ENCODE measurements at places on chromosomes 4 and X. TPM values are rescaled to one million over a fixed set of nuclear protein-coding genes. Genes with fewer than 3 reads are reported as not detected.

GAGE1 gene
- total RNA-seq = not detected

AWAT2 gene
- not detected for total RNA-seq

MXRA5 gene
- total RNA-seq = not detected

DNA sequence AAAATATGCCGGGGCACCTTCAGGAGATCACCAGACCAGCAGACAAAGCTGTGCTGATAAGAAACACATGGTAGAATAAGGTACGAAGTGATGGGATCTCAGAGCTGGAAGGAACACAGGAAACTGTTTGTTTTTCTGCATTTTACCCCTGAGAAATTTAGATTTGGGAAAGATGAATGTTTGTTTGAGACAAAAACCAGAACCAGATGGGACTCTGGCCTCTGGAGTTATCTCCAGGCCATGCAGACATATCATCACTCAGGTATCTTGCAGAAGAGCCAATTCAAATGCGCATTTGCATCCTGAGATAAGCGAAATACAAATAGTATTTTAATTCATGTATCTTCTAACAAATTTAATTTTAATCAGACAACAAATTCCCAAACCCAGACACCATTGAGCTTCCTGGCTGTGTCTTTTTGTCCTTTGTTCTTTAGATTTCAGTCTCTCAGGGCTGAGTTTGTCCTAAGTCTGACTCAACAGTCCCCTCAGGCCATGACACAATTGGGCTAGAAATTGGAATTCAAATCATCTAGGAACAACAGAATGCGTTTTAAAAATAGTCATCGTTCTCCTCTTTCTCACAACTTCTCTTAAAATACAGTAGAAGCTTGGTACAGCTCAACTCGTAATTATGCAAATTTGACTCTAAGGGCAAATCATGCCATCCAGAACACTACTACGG is 159.0 kb downstream of the PACRGL start:
- DNase-seq = no peak
- no peak overlapping the region for H3K27ac ChIP-seq
- H3K4me3 ChIP-seq = no peak overlapping the region
- H3K4me1 ChIP-seq = no peaks in the 10 kb centered on the region
- no peaks in the 10 kb centered on the region for H3K27me3 ChIP-seq

DNA sequence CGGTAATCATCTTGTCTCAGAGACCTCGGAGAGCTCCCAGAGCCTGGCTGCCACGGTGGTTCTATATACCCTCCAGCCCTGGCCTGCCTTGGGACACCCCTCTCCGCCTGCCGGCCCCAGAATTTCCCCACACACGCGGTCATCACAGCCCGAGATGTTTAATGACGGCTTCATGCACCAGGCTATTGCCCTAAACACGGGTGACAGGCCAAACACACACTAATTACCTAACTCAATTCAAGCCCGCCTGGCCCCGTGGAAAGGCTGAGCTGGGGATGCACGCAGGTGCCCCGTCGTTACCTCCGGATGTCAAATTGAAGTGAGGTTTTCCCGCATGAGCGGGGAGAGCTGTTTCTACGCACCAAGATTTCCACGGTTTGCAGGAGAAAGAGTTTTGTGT is 72.9 kb upstream of the PPP2R3B start:
- no peak overlapping the region for H3K4me3 ChIP-seq
- H3K27me3 ChIP-seq = no peaks in the 10 kb centered on the region
- no peaks in the 10 kb centered on the region for H3K36me3 ChIP-seq
- DNase-seq = no peak
- no peak overlapping the region for H3K27ac ChIP-seq
- H3K4me1 ChIP-seq = no peaks in the 10 kb centered on the region

DNA sequence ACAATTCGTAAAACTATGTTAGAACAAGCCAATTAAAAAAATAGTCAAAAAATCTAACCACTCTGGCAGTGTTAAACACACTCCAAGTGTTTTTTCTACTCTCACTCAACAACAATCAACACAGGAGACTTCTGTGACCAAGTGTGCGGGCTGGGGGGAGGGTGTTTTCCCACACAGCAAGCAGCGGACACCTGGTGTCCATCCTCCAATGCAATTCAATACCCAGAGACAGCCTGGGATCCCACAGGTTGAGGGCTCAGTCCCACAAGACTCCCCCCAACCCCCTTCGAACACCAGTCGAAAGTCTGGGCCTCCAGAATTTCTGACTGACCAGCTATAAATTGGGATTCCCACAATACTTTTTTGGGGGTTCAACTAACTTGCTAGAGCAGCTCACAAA is 8.3 kb upstream of the PIM2 start:
- H3K4me1 ChIP-seq = peaks cover 49% of the 10 kb centered on the region
- no peak overlapping the region for H3K27ac ChIP-seq
- DNase-seq = no peak
- no peaks in the 10 kb centered on the region for H3K27me3 ChIP-seq

GRCh38 chrX:78624962-78625909 is 33.9 kb downstream of the RTL3 start:
- no peaks in the 10 kb centered on the region for H3K36me3 ChIP-seq
- H3K27me3 ChIP-seq = no peaks in the 10 kb centered on the region
- H3K4me1 ChIP-seq = no peaks in the 10 kb centered on the region
- H3K4me3 ChIP-seq = no peak overlapping the region
- no peak overlapping the region for H3K27ac ChIP-seq

GRCh38 chrX:123882391-123882790 is 22.5 kb downstream of the XIAP start:
- H3K36me3 ChIP-seq = peaks cover 7% of the 10 kb centered on the region
- H3K27ac ChIP-seq = no peak overlapping the region
- H3K4me3 ChIP-seq = no peak overlapping the region
- peaks cover 19% of the 10 kb centered on the region for H3K4me1 ChIP-seq
- DNase-seq = no peak

- DNase-seq = no peak
- H3K4me3 ChIP-seq = no peak overlapping the region
- no peaks in the 10 kb centered on the region for H3K27me3 ChIP-seq
- H3K27ac ChIP-seq = no peak overlapping the region
- no peaks in the 10 kb centered on the region for H3K4me1 ChIP-seq
Measured at GRCh38 chr4:48380583-48381167, 39.3 kb downstream of the SLAIN2 start.

- peaks cover 8% of the 10 kb centered on the region for H3K4me1 ChIP-seq
- H3K36me3 ChIP-seq = no peaks in the 10 kb centered on the region
- H3K4me3 ChIP-seq = no peak overlapping the region
- no peak for DNase-seq
- no peak overlapping the region for H3K27ac ChIP-seq
Measured at GRCh38 chr4:100095729-100096595, 94.3 kb downstream of the DDIT4L start.

DNA sequence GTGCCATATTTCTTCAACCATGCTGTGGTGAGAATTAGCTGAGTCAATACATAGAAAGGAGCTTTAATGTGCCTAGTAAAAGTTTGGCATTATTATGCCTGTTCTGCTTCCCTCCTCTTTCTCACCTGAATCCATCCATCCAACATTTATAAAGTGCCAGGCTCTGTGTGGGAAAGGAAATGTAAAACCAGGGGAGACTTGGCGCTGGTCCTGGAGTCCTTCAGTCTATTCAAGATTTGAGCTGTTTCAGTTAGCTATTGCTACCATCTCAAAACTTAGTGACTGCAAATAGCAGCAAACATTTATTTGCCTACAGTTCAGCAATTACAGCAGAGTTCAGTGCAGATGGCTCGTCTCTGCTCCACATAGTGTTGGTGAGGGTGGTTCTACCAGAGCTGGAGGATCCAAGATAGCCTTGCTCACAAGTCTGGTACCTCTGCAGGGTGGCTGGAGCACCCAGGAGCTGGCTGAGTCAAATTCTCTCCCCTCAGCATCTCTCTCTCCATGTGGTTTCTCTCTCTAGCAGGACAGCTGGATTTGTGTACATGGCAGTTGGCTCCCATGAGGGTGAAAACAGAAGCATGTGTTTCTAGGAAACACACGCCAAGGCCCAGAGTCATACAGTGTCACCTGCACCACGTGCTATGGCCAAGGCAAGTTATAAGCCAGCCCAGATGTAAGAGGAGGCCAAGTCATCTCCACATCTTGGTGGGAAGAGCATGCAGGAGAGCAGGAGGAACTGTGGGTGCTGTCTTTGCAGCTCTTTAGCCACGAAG is 77.3 kb downstream of the FHDC1 start:
- no peaks in the 10 kb centered on the region for H3K36me3 ChIP-seq
- H3K4me3 ChIP-seq = no peak overlapping the region
- H3K4me1 ChIP-seq = no peaks in the 10 kb centered on the region
- DNase-seq = no peak
- H3K27ac ChIP-seq = no peak overlapping the region

DNA sequence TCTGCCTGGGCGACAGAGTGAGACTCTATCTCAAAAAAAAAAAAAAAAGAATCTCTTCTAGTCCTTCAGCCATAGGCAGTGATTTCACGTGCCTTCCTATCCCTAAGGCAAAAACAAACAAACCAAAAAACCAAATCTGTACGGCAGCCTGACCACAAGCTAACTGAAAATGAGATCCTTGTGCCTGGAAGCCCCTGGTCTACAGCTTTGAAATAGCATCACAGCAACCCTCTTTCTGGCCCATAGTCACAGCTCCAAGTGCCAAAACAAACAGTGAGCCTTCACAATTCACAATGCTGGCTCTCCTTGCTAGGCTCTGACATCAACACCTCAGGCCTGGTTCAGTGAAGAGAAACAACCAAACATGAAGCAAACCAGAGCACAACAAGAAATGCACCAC is 46.1 kb downstream of the TMEM150C start:
- H3K36me3 ChIP-seq = no peaks in the 10 kb centered on the region
- H3K27me3 ChIP-seq = no peaks in the 10 kb centered on the region
- no peak overlapping the region for H3K4me3 ChIP-seq
- H3K4me1 ChIP-seq = no peaks in the 10 kb centered on the region

GRCh38 chrX:119288890-119289393 is 52.9 kb downstream of the PGRMC1 start:
- no peak for DNase-seq
- no peak overlapping the region for H3K27ac ChIP-seq
- H3K27me3 ChIP-seq = no peaks in the 10 kb centered on the region
- H3K4me3 ChIP-seq = no peak overlapping the region
- no peaks in the 10 kb centered on the region for H3K4me1 ChIP-seq
- H3K36me3 ChIP-seq = no peaks in the 10 kb centered on the region

DNA sequence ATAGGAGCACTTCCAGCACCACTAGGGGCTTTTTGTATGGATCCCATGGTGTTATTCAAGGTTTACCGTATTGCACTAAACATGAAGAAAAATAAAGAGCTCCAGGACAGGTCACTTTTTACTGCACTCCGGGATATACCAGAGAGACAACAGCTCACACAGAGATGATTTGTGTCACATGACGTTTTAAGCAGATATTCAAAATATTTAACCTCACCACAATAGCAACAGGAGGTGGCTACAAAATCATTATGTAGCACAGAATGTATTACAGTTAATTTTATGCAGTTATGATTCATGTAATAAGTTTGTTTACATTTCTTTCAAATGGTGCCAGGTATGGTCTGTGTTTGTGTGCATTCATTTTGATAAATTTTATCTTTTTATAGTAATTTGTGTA is 100.6 kb downstream of the LUZP4 start:
- DNase-seq = no peak
- H3K4me3 ChIP-seq = no peak overlapping the region
- no peaks in the 10 kb centered on the region for H3K27me3 ChIP-seq
- no peaks in the 10 kb centered on the region for H3K4me1 ChIP-seq
- no peak overlapping the region for H3K27ac ChIP-seq

DNA sequence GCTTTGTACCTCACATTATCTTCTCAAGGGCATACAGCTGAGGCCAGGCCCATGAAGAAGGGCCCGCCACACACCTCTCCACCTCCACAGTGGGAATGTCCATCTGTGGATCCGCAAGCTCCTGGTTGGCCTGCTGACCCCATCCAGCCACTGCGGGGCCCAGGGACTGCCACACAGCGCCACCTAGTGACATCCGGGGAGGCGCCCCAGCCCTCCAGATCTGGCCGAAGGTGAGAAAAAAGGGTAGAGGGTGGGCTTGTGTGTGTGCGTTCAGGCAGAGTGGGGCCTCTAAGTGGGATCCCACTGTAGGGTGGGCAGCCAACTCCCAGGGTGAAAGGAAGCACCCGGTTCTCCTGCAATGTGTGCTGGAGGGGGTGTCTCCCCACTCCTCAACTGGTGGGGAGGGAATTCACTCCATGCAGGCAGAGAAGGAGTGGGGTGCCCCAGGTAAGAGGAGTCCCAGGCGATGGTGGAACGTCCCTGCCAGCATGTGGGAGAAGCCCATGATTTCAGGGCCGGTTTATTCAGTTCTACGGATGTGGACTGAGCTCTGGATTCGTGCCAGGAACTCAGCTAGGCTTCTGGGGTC is 117.3 kb downstream of the ENPP6 start:
- no peaks in the 10 kb centered on the region for H3K27me3 ChIP-seq
- H3K27ac ChIP-seq = no peak overlapping the region
- no peak overlapping the region for H3K4me3 ChIP-seq

- no peaks in the 10 kb centered on the region for H3K36me3 ChIP-seq
- no peaks in the 10 kb centered on the region for H3K27me3 ChIP-seq
- no peak overlapping the region for H3K4me3 ChIP-seq
- DNase-seq = no peak
Measured at GRCh38 chr4:65535113-65535512, 135.2 kb downstream of the EPHA5 start.

GRCh38 chr4:26067035-26067434 is 153.0 kb downstream of the SMIM20 start:
- H3K4me1 ChIP-seq = no peaks in the 10 kb centered on the region
- H3K36me3 ChIP-seq = no peaks in the 10 kb centered on the region
- H3K27me3 ChIP-seq = no peaks in the 10 kb centered on the region
- H3K4me3 ChIP-seq = no peak overlapping the region

- no peak overlapping the region for H3K27ac ChIP-seq
- no peaks in the 10 kb centered on the region for H3K36me3 ChIP-seq
- no peak for DNase-seq
- no peaks in the 10 kb centered on the region for H3K4me1 ChIP-seq
Measured at GRCh38 chr4:141497627-141498026, 138.8 kb upstream of the IL15 start.

- H3K4me1 ChIP-seq = peaks cover 16% of the 10 kb centered on the region
- no peak overlapping the region for H3K4me3 ChIP-seq
- H3K36me3 ChIP-seq = no peaks in the 10 kb centered on the region
Measured at GRCh38 chrX:12996934-12997435, 22.1 kb downstream of the TMSB4X start.

DNA sequence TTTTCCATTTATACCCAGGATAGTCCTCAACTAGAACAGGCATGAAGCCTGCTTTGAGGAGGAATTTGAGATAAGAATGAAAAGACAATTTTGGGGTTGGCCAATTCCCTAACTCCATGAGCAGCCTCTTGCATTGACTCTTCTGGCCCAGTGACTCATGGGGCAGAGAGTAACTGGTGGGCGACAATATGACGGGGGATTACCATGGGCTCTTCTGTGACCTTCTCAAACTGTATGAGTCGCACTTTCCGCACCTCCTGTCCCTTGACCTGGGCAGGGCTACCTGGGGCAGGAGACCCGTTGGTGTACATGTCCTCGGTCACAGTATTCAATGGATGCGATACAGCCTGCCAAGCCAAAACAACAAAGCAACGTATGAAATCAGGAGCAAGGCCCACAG is 13.3 kb downstream of the MPP1 start:
- H3K4me3 ChIP-seq = no peak overlapping the region
- no peaks in the 10 kb centered on the region for H3K4me1 ChIP-seq
- no peak for DNase-seq
- no peaks in the 10 kb centered on the region for H3K27me3 ChIP-seq

All from natural killer cell (primary cell).